ENCODE measurements at places on chromosomes 3 and 15. TPM values are rescaled to one million over a fixed set of nuclear protein-coding genes. Genes with fewer than 3 reads are reported as not detected.

- DNase-seq, result no peak
These were observed 32.7 kb downstream of the GNB4 start for GRCh38 chr3:179418610-179419009.

GNAT1 gene
- total RNA-seq, result 4.7 TPM

OR5H14 gene
- not detected for total RNA-seq

- DNase-seq, result no peak
These were observed 28.8 kb downstream of the KNG1 start for GRCh38 chr3:186746008-186746407.

DNA sequence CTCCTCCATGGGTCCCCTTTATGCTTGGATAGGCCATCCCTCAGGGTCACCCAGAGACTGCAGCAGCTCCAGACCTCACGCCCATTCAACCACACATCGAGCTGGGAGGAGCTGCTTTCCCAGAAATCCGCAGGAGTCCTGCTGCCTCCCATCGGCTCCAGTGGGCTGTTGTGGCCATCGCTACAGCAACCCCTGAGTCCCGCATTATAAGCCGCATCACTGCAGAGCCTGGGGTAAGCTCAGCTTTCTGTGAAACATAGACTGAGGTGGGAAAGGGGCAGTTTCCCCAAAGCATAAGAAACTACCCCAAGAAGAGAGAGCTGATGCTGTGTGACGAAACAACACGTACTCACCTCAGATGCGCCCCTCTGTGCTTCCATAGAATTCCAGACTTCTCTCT, 35.7 kb downstream of the MRPL46 start:
- DNase-seq, result no peak

DNA sequence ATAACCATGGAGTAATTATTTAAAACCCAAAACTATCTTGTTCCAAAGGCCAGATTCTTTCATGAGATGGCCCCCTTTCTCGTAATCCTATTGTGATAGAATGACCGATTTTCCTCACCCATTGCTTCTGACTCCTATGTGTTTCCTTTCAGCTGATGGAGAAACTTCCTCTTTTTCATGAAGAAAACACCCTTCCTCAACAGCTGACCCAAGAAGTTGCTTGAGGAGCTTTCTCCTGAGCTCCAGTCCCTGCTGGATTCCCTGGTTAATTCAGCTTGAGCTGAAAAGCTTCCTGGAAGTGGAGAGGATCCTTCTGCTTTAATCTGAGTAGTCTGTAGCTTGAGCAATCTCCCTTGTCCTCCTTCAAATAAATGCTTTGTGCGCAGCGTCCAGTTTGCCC, 75.0 kb downstream of the BFSP2 start:
- no peak for DNase-seq

Data from ascending aorta (tissue), 2 donors.